GDM1 (cell line): ENCODE measurements at places on chromosomes 1 and 21.

DNA sequence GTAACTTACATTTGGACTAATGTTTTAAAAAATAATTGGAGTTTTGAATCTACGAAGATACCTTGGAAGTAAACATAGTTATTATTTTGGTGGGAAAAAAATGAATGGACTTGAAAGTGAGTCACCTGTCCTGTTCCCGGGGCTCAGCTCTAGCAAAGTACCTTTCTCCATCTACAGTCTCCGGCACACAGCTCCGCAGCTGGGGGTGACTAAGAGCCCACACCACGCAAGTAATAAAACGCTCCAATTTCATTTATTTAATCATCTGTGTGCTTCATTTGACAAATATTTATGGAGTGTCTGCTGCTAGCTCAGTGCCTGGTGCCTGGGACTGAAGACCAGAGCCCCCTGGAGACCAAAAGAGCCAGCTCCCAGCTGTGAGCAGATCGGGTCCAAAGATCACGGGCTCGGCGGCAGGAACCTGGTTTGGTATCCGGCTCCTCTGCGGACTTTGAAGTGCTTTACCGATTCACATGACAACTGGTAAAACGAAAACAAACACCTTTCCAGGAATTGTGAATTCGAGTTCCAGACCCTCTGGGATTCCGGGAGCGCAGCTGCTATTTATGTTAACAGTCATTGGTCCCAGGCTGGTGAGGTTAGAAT is 1.7 kb upstream of the RIPK4 start:
- DNase-seq: no peak

- no peak for DNase-seq
These were observed 31.8 kb downstream of the GNG4 start for GRCh38 chr1:235617808-235618207.

GRCh38 chr21:34080710-34081109 is 7.3 kb downstream of the MRPS6 start:
- no peak for DNase-seq

GRCh38 chr1:187041104-187041503 is 212.4 kb downstream of the PLA2G4A start:
- no peak for DNase-seq

DNA sequence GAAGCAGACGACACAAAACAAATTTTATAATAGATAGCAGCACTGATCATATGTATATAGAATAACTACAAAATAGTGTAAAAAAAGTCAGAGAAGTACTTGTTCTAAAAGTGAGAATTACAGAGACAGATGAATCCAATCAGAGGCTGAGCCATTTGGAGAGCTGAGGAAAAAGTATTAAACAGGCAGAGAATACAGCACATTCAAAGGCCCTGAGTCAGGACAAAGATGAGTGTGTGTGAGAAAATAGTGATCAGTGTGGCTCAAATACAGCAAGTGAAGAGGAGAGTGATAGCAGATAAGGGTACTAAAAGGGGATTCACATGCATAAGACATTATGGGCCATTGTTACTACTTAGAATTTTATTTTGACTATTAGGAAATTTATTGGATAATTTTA is 430.6 kb upstream of the BRINP3 start:
- DNase-seq: no peak

DNA sequence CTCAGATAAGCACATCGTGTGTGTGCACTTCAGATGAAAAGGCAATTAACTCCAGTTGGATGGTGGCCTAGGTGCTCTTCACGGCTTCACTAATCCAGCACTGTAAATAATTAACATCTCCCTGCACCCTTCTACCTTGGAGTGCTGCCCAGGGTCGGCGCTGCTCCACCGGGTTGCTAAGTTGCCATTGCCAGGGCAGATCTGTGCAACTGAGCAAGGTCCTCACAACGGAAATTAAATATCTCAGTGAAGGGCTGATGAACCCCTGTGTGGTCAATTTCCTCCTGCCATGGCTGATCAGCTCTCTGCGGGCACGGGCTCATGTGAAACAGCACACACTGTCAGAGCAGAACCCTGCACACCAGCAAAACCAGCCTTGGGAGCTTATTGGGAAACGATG is 63.2 kb downstream of the SYDE2 start:
- DNase-seq: no peak
